AG08396 (cell line): ENCODE measurements at places on chromosomes 4 and X.

DNA sequence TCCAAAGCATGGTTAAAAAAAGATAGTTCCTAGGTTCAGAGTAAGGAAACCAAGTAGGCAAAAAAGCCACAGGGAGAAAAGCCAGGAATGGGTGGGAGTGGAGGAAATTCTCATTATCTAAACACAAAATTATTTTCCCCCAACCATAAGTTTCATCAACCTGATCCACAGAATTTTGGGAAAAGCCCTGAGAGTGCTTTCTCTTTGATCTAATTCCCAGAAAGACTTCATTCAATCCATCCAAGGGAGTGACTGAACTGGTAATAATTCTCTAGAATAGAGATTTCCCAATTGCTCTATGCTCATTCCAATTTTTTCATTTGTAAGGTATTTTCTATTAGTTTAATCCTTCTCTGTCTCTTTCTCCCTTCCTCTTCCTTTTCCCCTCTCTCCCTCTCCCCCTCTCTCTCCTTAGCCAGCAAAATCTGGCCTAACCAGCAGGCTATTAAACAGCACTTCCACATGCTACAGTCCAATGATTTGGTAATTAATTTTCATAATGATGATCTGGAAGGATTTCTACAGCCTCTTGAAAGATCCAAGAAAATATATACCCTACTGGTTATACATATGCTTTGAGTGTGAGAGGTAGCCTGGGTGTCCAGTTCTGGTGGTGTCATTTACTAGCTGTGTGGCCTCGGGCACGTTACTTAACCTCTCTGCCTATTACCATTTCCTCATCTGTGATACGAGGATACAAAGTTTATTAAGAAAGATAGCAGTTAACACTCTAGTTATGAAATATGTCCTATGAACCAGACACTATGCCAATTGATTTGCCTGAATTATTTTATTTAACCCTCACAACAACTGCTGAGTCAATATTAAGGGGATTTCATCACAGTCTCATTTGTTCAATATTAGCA, 251.5 kb upstream of the RASGEF1B start:
- no peak for DNase-seq

GRCh38 chr4:10179957-10180602, 63.5 kb upstream of the WDR1 start:
- peak; percentile 44 for DNase-seq

DNA sequence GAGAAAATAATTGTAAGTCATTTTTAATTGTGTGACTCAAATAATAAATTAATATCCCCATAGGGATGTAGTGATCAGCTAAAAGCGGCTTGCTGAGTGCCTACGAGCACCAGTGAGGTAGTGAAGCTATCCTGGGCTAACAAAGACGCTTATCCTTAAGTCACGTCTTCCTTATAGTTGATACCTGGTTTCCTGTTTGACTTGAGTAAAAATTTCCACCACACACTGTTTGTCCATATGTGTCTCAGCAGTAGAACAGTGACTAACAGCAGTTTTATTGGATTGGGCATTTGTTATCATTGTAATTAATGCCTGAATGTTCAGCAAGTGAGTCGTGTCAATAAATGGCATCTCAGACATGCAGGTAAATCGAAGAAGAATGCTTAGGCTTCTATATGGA, 241.1 kb downstream of the GRXCR1 start:
- DNase-seq = no peak

DNA sequence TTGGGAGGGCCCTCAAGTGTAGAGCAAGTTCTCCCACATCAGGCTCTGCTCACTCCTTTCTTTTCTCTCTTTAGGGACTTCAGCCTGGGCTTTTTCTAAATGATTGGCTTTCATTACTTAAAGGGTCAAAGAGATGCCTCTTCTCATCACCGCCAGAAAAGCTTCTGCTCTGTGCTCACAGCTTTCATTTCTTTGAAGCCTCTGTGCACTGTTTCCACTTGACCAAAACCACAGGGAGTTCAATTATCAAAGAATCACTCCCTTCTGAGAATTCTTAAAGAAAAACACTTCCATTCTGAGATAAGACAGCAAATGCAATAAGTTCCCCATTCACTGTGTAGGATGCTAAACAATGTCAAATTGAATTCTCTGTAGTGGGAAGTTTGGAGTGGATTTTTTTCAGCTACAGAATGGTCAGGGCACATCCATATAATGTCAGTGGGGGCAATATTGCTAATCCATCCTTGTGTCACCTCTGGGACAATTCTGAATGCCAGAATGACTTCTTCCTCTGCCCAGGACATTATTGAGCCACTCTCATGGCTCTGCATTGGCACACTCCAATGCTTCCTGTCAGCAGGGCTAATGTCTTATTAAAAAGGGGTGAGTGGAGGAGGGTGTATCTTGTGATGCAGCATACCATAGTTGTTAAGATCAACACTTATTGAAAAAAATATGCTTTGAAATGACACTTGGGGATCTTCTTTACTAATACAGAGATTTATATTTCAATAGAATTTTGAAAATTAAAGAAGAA, 217.6 kb downstream of the SNCA start:
- DNase-seq = no peak

GRCh38 chrX:39164212-39164611, 363.0 kb downstream of the MID1IP1 start:
- no peak for DNase-seq

DNA sequence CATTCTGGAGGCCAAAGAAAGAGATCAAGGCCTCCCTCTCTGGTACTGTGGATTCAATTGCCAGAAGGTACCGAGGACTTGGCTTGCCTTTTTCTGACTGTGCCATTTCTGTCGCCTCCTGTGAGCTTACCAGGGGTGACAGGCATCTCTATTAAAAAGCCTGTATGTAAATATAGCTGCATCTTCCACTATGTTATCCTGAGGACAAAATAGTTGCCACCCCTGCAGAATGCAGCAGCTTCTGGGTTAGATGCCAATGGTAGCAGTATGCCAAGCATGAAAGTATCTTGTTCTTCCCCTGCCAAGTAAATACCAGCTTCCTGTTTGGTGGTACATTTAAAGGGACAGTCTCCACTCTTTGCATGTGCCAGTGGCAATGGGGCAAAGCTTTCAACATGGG, 10.7 kb downstream of the TRPC5OS start:
- DNase-seq = no peak

DNA sequence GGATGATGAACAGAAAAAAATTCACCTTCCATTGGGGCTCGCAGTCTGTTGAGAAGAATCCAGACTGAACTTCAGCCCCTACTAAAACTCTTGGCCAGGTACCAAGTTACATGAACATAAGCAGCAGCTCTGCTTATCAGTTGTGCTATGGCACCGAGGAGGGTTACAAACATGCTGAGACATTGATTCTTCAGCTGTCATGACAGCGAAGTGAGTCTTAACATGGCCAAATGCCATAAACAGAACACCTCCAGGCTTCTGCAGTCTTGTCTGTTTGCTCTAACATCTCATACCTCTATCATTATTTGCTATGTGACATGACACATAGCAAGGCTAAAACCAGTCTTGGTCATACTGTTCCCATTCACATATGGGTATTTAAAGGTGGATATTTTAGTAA, 521.5 kb downstream of the GRID2 start:
- no peak for DNase-seq

GRCh38 chrX:39242187-39242586, 440.9 kb downstream of the MID1IP1 start:
- no peak for DNase-seq

DNA sequence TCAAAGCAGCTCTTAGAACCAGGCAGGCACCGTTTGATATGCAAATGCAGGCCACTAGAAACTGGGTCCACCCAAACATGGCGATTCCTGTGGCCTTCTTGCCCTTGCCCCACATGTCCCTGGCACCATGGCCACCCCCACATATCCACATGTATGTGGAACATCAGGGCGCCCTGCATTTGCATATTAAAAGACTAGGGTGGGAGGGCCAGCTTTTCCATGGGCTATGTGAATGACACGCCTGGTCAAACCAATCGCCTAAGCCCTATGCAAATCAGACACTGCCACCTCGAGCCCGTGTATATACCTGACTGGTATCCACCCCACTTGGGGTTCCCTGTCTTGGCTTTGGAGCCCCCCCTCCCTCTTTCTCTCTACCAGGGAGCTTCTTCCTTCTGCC, 107.0 kb downstream of the ABLIM2 start:
- DNase-seq = no peak

- no peak for DNase-seq
These were observed 155.6 kb downstream of the PPP4R3C start for GRCh38 chrX:27307546-27307945.

DNA sequence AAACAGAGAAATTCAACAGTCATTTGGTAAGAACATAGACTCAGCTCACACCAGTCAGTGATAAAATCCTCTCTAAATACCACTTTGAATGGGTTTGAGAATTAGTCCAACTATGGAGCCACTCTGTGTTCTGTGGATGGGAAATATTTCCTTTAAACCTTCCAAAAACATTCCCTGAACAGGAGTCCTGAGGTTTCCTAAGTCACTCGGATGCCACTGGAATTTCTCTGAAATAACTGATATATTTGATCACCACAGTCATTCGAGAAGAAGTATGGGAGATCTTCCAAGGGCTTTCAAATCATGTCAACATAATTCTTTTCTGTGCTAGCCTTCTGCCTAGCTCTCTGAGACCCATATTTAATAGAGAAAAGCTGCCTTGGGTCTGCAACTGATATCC, 958.6 kb downstream of the STIM2 start:
- no peak for DNase-seq

DNA sequence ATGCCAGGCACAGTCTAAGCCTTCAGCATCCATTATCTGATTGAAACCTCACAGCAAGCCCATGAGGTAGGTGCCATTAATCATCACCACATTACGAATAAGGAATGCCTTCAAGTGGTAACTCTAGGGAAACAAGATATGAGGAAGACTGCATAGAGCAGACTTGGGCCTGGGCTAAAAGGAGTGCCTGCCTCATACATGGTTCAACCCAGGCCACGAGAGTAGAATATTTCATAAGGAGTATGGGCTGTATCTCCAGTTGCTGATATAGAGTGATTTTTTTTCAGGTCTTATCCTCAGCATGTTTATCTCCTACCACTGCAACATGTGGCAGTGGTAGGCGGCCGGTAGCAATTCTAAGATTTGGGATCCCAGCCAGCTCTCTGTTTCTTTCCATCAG, 51.7 kb downstream of the ATP11C start:
- DNase-seq = no peak

- no peak for DNase-seq
These were observed 71.4 kb upstream of the HPGD start for GRCh38 chr4:174593701-174594100.

DNA sequence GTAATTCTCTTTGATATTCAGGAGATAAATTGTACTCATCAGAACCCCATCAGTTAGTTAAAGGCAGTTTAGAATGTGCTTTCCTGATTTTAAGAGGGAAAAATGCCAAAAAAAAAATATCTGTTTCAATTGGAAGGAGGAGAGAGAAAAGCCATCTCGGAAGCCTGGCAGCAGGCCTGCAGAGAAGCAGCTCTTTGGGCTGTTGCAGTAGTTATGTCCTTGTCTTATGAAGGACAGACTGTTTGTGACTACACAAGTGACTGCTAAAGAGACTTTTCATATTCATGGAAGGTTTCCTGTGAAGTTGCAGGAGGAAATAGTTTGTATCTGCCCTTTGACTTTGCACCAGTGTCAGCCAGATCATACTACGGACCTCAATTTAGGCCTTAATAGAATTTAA, 88.8 kb downstream of the DCLK2 start:
- no peak for DNase-seq

- DNase-seq = no peak
These were observed 104.6 kb downstream of the DTHD1 start for GRCh38 chr4:36385951-36386571.

DNA sequence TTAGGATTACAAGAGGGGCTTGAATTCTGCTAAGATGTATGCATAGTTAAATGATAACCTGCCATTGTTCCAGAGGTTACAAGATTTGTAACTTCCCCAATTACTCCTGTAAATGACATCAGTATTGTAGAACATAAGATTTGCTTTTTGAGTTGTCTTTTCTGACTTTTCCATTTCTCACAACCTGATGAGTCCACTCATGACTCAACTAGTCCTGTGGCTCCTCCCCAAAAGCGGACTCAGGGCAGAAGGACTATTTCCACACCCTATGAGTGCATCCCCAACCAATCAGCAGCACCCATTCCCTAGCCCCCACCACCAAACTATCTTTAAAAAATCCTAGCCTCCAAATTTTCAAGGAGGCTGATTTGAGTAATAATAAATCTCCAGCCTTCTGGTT, 54.7 kb downstream of the HOPX start:
- DNase-seq = no peak

GRCh38 chr4:123415977-123416376, 19.4 kb downstream of the SPRY1 start:
- peak; percentile 25 for DNase-seq

DNA sequence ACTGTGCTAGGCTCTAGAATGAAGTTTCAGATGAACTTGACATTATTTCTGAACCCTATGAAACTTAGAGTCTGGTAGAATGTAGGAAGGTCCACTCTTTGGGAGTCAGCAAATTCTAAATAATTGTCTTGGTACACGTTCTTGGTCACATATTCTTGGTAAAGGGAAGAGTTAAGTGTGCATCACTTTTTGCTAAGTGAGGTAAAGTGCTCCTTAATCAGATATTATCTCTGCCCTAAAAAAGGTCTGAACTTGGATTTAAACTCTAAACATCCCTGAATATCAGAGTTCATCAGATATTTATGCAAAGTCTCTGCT, 7.2 kb downstream of the OCIAD2 start:
- no peak for DNase-seq
